ENCODE measurements at places on chromosomes 5 and 9.

- DNase-seq = no peak
Observed at GRCh38 chr9:27423915-27424710, 100.0 kb upstream of the IFNK start.

DNA sequence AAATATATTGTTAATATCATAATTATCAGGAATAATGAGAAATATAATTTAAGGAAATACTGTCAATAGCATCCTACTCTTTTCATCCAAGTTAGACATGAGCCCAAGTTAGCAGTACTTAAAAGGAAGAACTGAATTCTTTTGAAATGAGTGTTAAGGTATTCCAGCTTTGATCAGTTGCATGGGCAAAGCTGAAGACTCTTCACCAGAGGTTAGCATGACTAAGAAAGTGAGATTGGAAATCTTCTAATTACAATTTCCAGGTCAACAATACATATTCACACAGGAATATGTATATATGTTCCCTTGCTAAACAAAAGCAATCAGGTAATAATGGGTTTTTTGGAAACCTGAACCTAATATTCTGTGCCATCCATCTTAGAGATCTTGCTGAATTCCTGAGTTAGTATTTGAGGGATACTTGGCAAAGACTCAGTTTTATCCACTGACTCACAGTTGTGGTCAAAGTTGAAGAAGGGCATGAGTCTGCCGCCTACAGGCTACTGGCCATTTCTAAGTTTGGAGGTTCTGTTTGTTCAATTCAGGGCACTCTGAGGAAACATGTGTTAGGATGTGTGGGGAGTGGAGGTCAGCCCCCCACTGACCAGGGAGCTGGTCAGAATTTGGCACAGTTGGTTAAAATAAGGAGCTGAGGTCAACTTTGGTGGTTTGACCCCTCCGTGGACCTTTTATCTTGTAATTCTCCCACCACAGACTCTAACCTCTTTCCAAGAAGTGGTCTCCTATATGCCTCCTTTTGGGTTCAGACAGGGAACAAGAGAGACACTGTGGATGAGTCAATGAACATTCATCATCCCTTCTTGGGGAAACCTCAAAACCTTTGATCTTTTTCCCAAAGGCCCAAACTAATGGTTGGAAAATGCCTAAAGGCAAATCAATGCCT lies 118.3 kb downstream of the PIK3R1 start:
- no peak for DNase-seq

GRCh38 chr5:57581222-57581621 lies 98.6 kb upstream of the ACTBL2 start:
- no peak for DNase-seq

GRCh38 chr5:106368021-106368420 lies 1302.7 kb downstream of the EFNA5 start:
- DNase-seq = no peak

- no peak for DNase-seq
Observed at GRCh38 chr5:96149546-96149945, 187.9 kb upstream of the ELL2 start.

GRCh38 chr5:179623906-179624741 lies 653 bp upstream of the HNRNPH1 start:
- peak; percentile 60 for DNase-seq

GRCh38 chr9:36855448-36856315 lies 178.4 kb downstream of the PAX5 start:
- DNase-seq = peak; percentile 5

- no peak for DNase-seq
Observed at GRCh38 chr5:119740225-119740624, 110.9 kb downstream of the FAM170A start.

DNA sequence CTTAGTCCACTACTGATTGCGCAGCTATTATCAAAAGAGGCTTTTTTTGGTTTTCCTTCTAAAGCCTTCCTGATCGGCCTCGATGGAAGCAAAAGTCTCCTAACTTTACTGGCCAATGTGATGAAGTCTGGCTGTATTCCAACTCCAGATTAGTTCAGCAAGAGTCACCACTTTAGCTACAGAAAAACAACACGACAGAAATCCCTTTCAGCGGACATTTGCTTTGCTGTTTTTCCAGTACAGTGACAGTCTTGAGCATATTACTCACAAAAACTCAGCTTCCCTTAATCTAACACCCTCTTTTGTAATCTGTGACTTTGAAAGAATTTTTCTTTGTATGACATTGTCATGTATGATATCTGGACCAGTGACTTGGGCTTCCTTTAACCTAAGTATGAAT lies 95.7 kb downstream of the HOMER1 start:
- no peak for DNase-seq

DNA sequence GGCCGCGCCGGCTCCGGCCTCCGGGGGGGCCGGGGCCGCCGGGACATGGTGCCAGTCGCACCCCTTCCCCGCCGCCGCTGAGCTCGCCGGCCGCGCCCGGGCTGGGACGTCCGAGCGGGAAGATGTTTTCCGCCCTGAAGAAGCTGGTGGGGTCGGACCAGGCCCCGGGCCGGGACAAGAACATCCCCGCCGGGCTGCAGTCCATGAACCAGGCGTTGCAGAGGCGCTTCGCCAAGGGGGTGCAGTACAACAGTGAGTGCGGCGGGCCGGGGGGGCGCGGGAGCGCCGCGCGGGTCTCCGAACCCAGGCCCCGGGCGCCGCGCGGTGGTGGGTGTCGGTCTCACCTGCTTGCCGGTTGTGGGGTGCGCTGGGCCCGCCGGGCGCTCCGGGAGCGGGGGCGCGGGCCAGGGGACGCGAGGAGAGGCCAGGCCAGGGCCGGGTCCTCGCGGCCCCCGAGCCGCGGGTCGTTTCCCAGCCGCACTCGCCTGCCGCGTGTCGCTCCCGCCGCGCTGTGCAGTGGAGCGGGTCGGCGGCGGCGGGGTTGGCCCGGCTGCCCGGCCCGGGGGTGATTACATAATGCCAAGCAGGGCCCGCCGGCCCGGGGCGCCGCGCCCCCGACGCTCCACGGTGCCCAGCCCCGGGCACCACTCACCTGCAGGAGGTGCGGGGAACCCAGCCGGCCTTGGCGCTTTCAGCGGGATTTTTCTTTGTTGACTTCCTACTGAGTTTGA lies 492 bp downstream of the RABL6 start:
- peak; percentile 33 for DNase-seq

DNA sequence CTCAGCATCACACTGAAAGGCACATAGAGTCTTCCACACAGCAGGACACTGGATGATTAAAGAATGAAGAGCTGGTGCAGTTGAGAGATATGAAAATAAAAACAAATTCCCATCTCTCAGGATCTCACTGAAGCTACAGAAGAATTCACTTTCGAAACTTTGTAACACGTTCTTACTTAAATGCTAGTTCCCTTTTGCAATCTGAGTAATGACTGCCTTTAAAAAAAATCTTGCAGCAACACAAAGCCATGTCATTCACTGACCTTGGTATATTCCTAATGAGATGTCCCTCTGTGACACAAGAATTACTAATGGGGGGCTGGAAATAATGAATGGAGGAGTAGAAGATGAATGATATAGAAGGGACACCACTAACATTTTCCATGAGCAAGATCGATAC lies 201.8 kb downstream of the GLIS3 start:
- DNase-seq = no peak

- DNase-seq = no peak
Observed at GRCh38 chr5:171806976-171807747, 21.5 kb downstream of the SMIM23 start.

GRCh38 chr5:156826150-156826549 lies 23.9 kb upstream of the PPP1R2B start:
- DNase-seq = no peak

- DNase-seq = no peak
Observed at GRCh38 chr5:124738681-124739633, 7.5 kb downstream of the ZNF608 start.

GRCh38 chr9:18007621-18008020 lies 428.8 kb downstream of the SH3GL2 start:
- DNase-seq = no peak

GRCh38 chr5:14676320-14676719 lies 11.8 kb downstream of the OTULIN start:
- peak; percentile 29 for DNase-seq

DNA sequence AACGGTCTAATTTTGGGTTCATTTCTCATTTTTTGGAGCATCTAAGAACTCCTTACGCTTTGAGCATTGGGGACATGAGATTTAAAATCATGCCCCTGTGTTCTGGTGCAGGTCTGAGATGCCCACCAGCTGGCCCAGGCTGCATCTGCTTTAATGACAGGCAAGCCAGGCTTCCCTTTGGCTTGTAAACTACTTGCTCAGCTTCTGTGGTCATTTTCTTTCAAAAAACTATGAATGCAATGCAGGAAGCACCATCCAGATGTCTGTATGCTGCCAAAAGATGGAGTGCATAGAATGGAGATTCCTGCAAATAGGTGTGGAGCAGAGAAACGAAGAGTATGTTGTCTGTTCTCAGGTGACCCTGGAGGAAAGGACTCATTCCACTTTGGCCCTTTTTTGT lies 399.9 kb upstream of the ADAMTSL1 start:
- no peak for DNase-seq

GRCh38 chr5:125186911-125187375 lies 440.5 kb upstream of the ZNF608 start:
- DNase-seq = no peak

DNA sequence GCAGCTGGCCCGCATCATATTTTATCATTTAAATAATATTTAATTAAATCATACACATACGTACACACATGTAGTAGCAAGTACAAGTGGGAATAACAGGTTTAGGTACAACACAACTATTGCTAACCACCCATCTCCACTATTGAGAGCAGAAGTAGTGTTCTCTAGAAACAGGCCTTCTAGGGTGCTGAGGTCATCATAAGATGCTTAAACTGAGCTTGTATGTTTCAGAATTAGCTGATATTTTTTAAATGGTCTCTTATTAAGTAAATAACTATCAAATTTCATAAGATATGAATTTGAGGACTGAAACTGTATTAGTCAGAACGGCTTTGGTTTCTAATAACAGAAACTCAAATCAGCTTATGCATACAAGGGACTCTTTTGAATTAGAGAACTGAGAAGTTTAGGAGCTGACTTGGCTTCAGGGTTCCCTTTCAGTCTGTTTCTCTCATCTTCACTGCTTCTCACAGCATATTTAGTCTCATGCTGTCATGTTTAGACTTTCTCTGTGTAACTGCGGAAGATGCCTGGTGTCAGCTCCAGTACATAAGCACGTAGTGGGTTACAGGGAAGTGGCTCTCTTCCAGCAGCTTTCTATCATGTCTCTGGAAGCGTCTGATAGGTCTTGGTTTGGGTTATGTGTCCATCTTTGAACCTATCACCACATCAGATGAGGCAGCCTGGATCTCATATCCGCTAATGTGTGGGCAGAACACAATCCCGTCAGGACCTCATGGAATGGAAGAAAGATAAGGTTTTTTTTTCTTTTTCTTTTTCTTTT lies 25.0 kb upstream of the OCLN start:
- no peak for DNase-seq

DNA sequence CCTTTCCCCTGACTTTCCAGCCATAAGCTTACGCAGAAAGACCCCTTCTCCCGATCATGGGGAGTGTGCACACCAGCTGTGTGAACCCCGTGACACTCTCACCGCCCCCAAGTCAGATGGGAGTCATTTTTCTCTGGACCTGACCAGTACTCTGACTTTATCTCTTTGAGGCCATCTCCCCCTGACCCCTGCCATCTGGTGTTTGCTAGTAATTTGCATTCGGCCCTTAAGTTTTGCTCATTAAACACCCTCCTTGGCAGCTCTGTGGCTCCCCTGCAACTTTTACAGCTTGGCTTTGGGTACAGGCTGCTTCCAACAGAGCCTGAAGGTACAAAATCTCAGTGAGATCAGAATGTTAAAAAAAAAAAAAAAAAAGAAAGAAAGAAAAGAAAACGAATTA lies 43.9 kb downstream of the PDZD2 start:
- DNase-seq = no peak

All from CD4-positive, alpha-beta T cell treated with Interleukin-4 for 4 hours (primary cell).